NCI-H1092 (cell line): ENCODE measurements at places on chromosomes 7 and 10.

DNA sequence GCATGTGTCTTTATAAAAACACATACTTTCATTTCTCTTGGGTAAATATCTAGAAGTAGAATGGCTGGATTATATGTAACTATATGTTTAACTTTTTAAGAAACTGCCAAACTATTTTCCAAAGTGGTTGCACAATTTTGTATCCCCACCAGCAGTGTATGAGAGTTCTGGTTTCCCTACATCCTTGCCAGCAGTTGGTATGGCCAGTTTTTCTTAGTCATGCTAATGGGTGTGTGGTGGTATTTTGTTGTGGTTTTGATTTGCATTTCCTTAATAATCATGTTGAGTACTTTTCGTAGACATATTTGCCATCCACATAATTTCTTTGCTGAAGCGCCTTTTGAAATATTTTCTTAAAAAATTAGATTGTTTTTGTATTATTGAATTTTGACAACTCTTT, 60.3 kb downstream of the NEUROG3 start:
- DNase-seq = no peak

GRCh38 chr10:133357285-133358161, at the start of gene FUOM:
TSS of gene FUOM (minus strand) at chr10:133358019. CDS start at chr10:133358007, 12 bp downstream.
- no peak for DNase-seq

DNA sequence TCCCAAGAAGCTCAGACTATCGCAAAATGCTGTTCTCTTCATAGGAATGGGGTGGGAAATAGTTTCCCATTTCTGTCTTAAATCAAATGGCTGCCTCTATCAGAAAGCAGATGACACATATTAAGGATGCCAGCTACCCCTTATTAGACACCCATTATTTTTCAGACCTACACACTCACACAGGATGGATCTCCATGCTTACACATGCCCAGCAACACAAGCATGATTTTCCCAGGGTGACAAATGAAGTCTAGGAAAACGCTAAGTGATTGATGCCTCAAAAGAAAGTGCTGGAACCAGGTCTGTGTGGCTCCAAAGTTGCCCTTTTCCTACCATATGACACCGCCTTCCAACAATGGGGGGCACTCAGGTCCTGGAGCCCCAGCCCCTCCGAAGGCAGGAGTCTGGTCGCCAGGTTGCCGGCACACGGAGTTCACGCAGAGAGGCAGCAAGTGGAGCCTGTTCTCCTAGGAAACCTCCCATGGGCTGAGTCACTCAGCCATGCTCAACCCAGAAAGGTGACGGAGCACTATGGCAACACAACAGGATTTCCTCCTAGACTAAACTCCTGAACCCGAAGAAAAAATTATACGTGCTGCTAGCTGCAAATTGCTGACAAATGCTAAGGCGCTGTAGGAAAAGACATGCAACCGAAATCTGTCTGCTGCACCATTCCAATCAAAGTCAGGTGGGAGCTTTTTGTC, 19.8 kb downstream of the VOPP1 start:
- no peak for DNase-seq

DNA sequence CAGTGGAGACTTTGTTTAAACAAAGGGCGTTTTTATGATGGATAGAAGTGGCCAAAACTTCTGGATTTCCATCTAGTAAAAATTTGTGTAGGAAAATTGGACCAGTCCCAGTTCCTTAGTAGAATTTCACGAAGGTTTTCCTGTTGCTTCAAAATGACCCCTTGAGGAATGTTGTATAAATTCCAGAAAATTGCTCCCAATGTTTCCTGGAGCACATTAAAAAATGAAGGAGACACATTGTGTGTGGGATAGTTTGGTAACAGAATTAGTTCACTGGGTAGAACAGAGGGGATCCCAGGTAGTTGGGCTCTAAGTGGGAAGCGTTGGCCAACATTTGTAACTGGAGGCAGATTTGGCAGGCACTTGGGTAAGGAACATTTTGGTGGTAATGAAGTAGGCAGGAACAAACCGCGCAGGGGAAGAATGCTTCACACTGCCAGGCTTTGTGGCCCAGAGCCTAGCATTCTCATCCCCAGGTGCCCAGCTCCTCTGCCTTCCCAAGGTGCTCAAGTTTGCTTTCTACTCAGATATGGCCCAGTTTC, 758.6 kb downstream of the AUTS2 start:
- no peak for DNase-seq

- no peak for DNase-seq
These were observed 33.1 kb upstream of the ANK3 start for GRCh38 chr10:60422809-60423208.
